ENCODE measurements at places on chromosomes 1 and 21.

GRCh38 chr1:114097109-114097508 is 56.6 kb downstream of the SYT6 start:
- DNase-seq, result no peak

GRCh38 chr21:38631676-38632075 is 133.4 kb upstream of the ERG start:
- DNase-seq, result no peak

- DNase-seq, result peak; percentile 57
Observed at GRCh38 chr1:149885339-149886120, 13.8 kb upstream of the BOLA1 start.

- no peak for DNase-seq
Observed at GRCh38 chr1:67677930-67678329, 7.1 kb upstream of the GADD45A start.

- no peak for DNase-seq
Observed at GRCh38 chr1:65880611-65881010, 87.9 kb downstream of the PDE4B start.

DNA sequence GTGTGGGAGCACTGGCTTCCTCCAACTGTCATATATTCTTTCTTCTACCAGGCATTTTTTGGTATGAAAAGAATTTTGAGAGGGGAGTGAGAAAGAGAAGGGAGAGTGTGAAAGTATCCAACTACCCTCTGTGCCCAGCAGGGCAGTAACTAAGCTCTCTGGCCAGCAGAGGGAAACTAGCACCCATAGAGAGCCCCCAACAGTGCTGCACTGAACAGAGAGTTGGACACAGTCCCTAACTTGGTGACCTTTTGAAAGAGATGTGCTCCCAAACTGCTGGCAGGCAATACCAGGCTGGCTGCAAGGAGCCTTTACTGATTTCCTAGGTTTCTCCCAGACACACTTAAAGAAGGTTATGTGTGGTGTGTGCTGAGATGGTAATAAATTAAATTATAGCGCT is 118.8 kb upstream of the PBX1 start:
- DNase-seq, result no peak

DNA sequence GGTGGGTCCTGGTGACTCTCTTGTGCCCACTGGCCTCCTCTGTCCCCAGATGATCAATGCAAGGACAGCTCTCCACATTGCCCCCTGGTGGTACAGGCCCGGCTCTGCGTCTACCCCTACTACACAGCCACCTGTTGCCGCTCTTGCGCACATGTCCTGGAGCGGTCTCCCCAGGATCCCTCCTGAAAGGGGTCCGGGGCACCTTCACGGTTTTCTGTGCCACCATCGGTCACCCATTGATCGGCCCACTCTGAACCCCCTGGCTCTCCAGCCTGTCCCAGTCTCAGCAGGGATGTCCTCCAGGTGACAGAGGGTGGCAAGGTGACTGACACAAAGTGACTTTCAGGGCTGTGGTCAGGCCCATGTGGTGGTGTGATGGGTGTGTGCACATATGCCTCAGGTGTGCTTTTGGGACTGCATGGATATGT is 10.8 kb downstream of the ADAMTSL4 start:
- peak; percentile 74 for DNase-seq

DNA sequence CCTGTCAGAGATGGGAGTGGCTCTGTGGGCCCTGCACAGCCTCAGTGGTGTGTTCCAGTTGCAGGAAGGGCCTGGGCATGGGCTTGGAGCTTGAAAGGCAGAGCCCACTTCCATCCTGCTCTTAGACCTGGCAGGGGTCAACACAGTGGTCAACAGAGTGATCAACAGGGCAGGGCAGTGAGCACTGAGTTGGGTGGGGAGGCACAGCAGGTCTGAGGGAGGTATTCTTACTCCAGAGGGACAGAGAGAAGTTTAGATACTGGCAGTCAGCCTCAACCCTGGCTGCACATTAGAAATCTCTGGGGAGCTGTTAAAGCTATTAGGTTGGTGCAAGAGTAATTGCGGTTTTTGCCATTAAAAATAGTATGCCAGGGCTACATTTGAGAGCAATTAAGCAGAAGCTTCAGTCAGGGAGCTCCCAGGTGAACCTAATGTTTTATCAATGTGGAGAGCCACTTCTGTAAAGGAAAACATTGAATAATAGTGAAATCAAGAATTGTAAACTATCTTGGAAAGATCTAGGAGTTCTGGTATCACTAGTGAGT is 37.7 kb downstream of the SH3BGR start:
- DNase-seq, result no peak

DNA sequence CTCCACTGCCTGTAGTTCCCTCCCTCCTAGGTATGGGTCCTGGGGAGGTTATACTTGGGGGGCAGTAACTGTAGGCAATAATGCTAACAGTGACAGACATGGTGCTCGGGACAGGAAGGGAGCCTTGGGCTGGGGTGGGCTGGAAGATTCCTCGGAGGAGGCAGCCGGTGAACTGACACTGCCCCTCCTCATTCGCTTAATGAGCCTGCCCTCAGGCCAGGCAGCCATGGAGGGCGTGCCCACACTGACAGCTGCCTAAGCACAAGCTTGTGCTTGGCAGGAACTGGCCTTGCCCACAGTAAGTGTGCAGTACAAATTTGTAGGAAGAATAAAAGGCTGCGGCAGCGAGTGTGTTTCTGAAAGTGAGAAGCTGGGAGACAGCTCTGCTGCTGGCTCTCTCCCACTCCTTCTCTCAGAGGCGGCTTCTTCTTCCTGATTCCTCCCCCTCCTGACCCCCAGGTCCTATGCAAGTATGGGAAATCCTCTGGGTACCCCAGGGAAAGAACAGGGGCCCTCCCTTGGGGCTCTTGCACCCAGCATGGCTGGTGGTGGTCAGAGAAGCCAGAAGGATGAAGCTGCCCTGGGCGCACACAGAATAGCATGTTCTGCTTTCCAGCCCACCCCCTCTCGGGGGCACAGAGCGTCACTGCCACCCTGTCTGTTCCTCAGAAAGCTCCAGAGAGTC is 23.6 kb downstream of the OPTC start:
- DNase-seq, result no peak

GRCh38 chr1:216604771-216605170 is 118.5 kb downstream of the ESRRG start:
- DNase-seq, result no peak

DNA sequence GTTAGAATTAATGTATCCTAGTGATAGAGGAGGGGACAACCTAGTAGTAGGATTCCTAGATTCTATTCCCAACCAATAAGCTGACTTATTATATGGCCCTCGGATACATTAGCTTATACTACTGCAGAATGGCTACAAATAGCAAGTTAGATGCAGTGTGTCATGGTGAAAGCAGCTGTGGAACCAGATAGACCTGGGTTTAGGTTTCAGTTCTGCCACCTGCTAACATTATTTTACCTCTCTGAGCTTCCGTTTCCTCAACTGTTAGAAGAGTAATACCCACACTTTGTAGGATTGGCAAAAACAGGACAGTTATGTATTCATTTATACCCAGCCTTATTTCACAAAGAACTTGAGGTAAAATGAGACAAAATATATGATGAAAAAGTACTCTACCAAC is 21.6 kb upstream of the MAGOH start:
- no peak for DNase-seq

DNA sequence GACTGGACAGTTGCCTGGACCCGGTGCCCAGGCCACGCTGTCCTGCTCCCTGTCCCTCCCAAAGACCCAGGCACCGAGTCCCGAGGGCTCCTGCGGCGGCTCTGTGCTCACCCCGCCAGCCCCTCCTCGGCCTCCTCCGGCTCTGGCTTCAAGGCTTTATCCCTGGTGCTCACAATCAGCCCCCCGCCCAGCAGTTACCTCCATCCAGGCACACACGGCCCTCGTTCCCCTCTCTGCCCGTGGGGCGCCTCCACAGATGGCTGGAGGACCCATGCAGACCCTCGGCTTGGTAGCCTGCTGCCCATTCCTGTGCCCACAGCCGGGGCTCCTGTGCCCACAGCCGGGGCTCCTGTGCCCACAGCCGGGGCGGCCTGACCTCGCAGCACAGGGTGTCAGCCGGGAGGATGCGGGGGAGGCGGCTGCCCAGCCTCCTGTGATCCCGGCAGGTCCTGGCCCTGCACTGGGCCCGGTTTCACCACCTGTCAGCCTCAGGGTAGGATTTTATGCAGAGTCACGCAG is 52.3 kb upstream of the COL18A1 start:
- no peak for DNase-seq

DNA sequence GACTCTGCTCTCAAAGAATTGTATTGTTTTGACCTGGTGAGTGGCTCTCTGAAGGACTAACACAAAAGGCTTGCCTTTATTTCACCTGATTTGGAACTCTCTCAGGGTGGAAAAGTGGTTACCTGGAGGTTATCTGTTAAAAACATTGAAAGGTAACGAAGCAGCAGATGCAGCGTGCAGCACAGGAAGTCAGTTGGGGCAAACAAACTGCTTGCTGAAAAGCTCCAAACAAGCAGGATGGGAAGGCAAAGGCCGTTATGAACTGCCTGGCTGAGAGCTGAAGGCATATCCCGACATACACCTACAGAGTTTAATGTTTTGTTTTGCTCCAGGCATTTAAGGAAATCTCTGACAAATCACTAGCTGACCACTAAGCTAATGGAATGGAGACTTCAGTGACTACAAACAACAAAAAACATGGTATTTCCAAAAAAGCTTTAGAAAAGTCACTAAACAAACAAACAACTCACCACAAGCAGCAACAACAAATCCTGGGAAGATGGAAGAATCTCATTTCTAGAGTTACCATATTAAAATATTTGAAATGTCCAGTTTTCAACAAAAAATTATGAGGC is 44.3 kb upstream of the BATF3 start:
- no peak for DNase-seq

GRCh38 chr1:235950318-235950717 is 83.6 kb upstream of the LYST start:
- DNase-seq, result no peak

DNA sequence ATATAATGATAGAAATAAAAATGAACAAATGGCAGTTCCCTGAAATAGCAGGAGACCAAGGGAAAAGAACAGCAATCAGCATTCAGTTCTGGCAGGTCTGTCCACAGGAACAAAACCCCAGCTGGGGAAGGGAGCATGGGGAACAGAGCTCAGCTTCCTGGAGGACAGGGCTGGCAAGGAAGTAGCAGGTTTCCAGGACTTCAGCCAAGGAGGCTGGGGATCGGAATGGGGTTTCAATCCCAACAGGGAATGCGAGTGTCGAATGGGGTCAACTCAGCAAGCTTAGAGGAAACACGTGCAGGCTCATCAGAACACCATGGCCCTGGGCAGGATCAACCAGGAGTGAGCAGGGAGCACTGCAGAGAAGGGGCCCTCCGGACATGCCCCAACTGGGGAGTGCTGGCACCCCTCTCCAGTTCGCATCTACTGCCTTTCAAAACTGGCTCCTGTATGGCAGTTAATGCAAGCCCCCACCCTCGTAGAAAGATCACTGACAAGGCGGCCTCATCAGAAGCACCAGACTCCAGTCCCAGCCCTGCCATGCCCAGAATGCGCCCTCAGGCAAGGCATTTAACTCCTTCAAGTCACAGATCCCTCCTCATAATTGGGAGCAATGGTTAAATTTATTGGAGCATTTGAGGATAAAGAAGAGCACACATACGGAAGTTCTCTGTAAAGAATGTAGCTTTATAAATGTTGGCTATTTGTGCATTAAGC is 72.4 kb downstream of the SEC16B start:
- no peak for DNase-seq

DNA sequence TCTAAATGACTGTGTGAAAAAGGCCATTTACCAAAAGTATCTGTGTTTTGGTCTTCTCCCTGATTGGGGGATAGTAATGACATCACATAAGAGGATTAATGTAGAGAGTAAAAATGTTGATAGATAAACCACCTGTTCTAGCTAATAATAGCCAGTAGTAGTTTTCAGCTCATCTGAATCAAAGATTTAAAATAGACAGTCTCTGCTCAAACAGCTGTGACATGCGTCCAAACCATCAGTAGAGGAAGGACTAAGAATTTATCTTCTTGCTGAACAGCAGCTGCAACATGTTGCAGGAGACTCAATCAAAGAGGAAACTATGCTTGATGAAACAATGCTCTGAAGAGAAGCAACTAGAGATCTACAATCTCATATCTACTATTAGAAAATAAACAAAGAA is 21.4 kb downstream of the TMPRSS15 start:
- DNase-seq, result no peak

DNA sequence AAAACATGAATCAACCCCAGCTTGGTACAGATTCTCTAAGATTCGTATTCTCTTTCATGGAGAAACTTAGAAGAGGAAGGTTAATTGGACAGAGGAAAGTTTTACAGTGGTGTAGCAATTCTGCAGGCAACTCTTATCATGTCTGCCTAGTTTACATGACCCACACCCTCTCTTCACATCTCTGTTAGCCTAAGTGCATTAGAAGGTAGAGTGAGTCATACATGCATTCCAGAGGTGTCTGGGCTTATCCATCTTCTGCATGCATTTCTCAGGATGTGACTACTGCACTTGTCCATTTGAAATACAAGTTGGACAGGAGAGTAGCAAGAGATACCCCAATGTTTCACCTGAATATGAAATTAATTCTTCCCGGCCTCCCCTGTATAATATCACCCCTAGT is 578.4 kb upstream of the NCAM2 start:
- no peak for DNase-seq

- no peak for DNase-seq
Observed at GRCh38 chr21:38838598-38839327, 33.0 kb downstream of the ETS2 start.

- no peak for DNase-seq
Observed at GRCh38 chr1:59013276-59013927, 229.6 kb upstream of the JUN start.

- no peak for DNase-seq
Observed at GRCh38 chr1:36238433-36238832, 14.2 kb downstream of the THRAP3 start.

All from activated CD4-positive, alpha-beta T cell treated with anti-CD3 and anti-CD28 coated beads, Interleukin-2, amount 50 U/mL, for 1 hour (primary cell).